Natural killer cell treated with Interleukin-12 subunit alpha and Interleukin-12 subunit beta and Interleukin-15 and Interleukin-18, amount 100 ng/mL, for 72 hours (primary cell): ENCODE measurements at places on chromosomes 3 and 15. TPM values are rescaled to one million over a fixed set of nuclear protein-coding genes. Genes with fewer than 3 reads are reported as not detected.

The MRPS22 gene
- 40.9 TPM for total RNA-seq

The SNTN gene
- not detected for total RNA-seq

The CHRNA7 gene
- 1.2 TPM for total RNA-seq

The SI gene
- not detected for total RNA-seq

The KY gene
- total RNA-seq, result not detected

The A4GNT gene
- not detected for total RNA-seq

DNA sequence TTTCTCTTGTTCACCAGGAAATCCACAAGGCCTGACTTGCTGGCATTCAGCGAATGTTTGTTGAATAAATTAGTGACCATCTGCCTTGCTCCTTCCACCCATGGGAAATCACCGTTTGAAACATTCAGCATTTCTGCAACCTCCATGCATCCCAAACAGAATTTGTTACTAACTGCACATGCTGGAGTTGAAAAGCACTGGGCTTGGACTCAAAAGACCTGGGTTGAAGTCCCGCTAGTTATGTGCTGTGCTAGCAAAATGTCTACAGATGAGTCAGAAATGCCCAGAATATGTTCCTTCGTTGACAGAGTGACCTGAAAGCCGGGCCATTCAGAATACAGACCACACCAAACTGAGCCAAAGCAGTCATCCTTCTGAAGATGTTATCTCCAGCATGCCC is 144.6 kb downstream of the ALDH1A2 start:
- H3K36me3 ChIP-seq, result no peaks in the 10 kb centered on the region
- H3K4me3 ChIP-seq, result no peak overlapping the region
- H3K4me1 ChIP-seq, result no peaks in the 10 kb centered on the region
- no peak overlapping the region for H3K27ac ChIP-seq

DNA sequence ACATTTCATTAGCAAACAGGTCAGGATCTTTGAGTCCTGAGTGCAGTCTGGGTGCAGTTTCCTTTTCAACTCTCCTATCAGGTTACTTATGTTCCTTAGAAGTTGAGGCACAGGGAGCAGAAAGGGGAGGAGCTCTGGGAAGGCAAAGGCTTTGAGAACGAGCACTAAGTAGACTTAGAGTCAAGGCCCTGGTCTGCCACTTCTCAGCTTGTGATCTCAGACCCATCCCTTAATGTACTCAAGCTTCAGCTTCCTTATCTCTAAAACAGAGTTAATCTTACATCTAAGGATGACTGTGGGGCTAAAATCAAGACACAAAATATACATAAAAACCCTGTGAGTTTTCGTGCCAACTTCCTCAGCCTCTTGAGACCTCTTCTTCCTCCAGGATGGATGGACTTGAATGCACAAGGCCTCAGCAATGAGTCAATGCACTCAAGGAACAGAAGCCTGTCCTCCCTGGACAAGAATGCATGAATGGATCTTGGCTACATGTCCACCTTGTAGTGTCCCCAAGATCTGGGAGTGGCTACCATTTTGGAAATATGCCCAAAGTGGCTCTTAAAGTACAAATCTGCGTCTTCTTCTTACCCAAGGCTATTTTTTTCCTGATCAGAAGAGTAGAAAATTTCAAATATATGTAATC is 105.1 kb downstream of the WDR76 start:
- no peak overlapping the region for H3K27ac ChIP-seq
- peaks cover 22% of the 10 kb centered on the region for H3K27me3 ChIP-seq
- no peak overlapping the region for H3K4me3 ChIP-seq
- H3K4me1 ChIP-seq, result no peaks in the 10 kb centered on the region
- no peak for DNase-seq
- H3K36me3 ChIP-seq, result no peaks in the 10 kb centered on the region

- H3K36me3 ChIP-seq, result no peaks in the 10 kb centered on the region
- H3K27me3 ChIP-seq, result no peaks in the 10 kb centered on the region
- peak overlapping the region; percentile 43 for H3K27ac ChIP-seq
- peak overlapping the region; percentile 20 for H3K4me3 ChIP-seq
- peaks cover 18% of the 10 kb centered on the region for H3K4me1 ChIP-seq
Measured at GRCh38 chr3:188217011-188217463, 63.1 kb downstream of the LPP start.

GRCh38 chr15:74855857-74856256 is 12.9 kb upstream of the ULK3 start:
- no peak overlapping the region for H3K4me3 ChIP-seq
- H3K27ac ChIP-seq, result no peak overlapping the region
- DNase-seq, result no peak
- H3K36me3 ChIP-seq, result peaks cover 4% of the 10 kb centered on the region
- peaks cover 31% of the 10 kb centered on the region for H3K4me1 ChIP-seq

DNA sequence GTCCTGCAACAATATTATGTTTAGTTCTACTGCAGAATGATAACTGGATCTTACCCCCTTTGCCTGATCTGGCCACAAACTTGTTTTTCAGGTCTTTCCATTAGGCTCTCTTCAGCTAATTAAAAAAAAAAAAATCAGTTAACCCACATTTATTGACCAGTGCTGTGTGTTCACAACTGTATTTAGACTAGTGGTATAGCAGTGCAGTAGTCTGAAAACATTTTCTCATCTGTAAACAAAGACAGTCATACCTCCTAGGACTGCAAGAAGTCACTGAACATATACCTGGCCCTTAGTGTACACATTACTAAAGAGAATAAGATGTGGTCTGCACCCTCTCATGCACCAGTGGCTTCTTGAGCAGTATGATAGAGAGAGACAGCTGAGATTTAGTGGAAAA is 22.5 kb downstream of the LPP start:
- no peaks in the 10 kb centered on the region for H3K27me3 ChIP-seq
- H3K4me3 ChIP-seq, result no peak overlapping the region
- no peak for DNase-seq
- peak overlapping the region; percentile 5 for H3K27ac ChIP-seq
- peaks cover 50% of the 10 kb centered on the region for H3K4me1 ChIP-seq
